ENCODE measurements at places on chromosomes 7 and 10.
A peak's percentile ranks its signal among the peaks of the same experiment; 100 is the strongest.

DNA sequence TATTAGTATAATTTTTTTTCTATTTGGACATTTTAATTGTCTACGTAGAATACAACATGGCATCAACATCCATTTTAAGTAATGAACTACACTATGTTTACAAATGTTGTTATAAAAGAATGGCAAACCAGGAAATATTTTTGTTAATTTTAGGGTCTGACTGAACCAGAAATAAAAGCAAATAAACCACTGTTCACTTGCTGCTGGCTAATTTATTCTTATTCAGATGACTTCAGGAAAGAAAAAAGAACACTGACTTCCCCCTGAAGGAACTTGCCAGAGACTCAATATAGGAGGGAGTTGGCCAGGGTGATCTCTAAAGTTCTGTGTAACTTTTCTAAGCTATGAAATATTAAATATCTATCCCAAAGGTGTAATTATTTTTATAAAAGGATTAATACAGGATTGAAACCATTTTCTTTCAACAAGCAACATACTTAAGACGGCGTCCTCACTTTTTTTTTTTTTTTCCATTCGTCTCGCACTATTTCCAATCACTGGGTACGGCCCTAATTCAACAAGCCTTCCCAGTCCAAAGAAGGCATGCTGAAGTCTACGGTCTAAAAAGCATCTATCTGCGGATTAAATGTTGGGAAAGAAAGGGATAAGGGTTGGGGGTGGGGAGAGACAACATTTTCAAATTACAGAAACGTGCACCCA is 1.2 kb downstream of the USP6NL start:
- peak; percentile 25 for DNase-seq

DNA sequence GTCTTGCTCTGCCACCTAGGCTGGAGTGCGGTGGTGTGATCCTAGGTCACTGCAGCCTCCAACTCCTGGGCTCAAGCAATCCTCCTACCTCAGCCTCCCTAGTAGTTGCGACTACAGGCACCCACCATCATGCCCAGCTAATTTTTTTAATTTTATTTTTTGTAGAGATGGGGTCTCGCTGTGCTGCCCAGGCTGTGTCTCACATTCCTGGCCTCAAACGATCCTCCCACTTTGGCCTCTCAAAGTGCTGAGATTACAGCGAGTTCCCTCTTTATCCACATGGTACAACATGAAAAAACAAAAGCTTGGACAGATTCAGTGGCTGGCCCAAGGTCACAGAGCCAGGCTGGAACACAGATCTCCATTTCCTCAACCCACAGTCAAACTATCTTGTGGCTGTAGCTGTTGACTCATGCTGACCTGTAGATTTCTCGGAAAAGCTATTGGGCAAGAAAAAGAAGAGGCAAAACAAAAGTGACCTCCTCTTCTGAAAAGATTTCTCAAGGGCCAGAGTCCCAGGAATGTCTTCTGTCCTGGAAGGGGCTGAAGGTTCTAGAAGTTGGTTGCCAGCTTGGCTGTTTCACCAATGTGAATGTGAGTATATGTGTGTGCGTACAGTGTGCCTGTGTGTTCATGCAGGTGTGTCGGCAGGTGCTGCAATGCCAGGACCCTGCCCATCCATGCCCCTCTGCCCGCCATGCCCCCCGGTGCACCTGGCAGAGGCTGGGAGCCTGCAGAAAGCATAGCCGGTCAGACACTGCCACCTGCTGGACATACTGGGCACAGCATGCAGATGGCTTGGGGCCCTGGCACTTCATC is 28.4 kb downstream of the TMEM130 start:
- DNase-seq = peak; percentile 48

DNA sequence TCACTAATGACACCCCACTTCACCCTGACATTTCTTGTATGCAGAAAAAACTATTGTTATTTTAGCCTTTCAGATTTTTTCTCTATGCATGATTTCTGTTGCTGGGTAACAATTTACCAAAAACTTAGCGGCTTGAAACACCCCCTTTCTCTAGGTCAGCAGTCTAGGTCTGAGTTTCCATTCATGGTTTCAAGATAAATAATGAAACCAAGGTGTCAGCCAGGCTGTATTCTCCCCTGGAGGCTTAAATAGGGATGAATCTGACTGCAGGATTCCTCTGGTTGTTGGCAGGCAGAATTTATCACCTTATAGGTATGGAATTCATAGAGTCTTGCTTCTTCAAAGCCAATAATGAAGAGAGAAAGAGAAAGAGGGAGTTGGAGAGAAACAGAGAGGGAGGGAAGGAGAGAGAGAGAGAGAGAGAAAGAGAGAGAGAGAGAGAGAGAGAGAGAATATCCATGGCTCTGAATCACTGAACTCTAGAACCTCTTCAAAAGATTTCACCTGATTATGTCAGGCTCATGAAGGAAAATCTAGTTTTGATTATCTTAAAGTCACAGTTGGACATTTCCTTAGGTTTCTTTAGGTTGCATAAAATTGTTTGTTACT is 1224.6 kb upstream of the LRRTM3 start:
- no peak for DNase-seq

DNA sequence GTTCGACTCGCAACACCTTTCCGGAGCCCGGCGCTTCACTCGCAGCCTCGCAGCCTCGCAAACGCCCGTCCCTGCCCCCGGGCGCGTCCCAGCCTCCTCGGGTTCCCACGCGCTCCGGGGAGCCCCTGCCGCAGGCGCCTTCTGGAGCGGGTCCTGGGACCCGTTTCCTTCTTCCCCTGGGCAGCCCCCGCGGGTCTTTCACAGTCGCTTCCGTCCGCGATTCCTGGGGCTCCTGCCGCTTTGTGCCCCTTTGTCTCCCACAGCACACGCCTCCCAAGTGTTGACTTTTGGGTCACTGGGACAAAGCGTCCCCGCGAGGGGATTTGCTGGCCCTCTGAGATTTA is 140.7 kb downstream of the DYNC2I1 start:
- no peak for DNase-seq

DNA sequence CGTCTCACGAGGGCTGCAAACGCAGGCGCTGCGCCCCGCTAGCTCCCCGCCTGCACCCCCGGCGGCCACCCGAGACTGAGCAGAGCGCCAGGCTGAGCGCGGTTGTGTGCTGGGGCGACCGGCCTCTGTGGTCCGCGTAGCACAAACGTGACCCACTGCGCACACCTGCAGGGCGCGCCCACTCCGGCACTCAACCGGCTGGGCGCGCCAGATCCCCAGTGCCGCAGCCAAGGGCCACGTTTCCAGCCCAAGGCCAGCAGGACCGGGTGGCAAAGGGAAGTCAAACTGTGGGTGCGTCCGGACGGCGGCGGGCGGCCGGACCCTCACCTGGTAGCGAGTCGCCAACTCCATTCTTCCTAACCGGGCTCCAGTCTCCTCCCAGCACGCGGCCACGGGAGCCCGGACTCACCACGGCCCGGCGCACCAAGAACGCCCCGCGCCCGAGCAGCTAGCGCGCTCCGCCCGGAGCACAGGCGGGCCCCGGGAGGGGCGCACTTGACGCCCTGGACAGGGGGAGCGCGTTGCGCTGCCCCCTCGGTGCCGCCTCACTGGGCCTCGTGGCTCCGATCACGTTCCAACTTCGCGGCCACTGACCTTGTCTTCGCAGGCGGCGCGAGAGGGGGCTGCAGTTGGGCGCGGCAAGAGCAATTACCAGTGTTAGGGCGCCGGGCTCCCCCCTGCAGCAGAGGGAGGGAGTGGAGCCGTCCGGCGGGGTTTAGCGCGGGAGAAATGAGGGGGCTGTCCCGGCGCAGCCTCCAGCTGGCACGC is at the start of gene CDCA7L:
CDCA7L (minus strand) TSS at position 446 of the 768 bp plus-strand sequence; CDS start at position 351, 95 bp downstream.
- DNase-seq = peak; percentile 86

- no peak for DNase-seq
Measured at GRCh38 chr7:96538632-96539031, 171.0 kb downstream of the SEM1 start.

DNA sequence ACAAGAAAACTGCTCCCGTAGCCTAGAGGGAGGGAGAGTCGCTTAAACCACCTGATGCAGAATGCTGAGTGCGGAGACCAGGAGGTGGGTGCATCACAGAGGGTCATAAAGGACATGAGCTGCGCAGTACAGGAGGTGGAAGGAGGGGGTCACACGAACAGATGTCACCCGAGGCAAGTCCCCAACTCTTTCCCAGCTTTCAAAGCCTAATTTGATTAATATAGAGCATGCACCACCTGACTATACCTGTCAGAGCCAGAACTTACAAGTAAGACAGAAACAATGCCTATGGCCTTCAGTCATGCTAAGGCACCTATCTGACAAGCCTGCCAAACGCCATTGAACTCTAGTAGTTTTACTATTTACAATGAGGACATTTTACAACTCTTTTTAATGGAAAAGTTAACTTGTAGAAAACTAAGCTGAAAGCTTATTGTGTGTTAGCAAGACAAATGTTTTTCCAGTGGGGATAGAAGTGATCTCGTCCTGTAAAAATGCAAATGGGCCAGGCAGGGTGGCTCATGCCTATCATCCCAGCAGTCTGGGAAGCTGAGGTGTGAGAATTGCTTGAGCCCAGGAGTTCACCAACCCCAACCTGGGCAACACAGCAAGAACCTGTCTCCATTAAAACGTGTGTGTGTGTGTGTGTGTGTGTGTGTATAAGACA is 1.1 kb upstream of the VOPP1 start:
- no peak for DNase-seq

DNA sequence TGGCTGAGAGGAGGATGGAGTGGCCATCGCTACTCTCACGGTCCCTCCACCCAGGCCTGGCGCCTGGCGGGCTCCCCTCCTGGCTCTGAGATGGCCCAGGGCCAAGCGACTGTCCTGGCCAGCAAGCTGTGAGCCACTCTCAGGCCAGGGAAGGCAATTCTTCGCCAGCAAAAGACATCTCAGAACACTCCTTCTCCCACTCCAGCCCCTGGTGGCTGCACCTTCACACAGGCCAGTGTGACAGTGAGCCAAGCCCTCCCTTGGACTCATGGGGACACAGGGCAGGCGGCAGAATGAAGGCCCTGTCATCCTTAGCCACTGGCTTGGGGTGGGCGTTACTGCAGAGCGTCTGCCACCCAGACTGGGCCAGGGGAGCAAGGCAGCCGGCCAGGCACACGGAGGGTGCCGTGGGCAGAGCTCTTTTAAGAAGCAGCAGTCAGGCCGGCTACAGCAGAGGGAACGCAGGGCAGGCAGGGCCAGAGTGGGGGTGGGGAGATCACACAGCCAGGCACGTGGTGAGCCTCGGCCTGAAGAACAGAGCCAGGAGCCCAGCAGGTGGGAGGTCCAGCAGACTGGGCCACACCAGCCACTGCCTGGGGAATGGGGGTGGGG is 14.4 kb downstream of the STK32C start:
- DNase-seq = no peak

- no peak for DNase-seq
Measured at GRCh38 chr10:27714349-27714748, 31.3 kb downstream of the MKX start.

DNA sequence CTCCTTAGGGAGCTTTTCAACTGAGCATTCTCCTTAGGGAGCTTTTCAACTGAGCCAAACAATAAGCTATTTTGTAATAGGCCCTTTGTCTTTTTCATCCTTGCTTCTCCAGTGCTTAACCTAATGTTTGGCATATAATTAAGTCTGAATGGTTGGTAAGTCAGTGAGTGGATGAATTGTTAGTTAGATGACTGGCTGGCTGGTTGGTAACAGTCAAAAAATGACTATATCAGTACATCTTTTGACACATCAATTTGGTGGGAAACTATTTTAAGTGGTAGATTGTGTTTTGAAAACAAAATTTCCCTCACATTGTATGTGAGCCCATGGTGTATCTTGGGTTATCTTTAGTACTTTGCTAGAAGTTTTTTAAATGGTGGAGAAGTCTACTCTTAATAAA is 16.4 kb downstream of the ING3 start:
- DNase-seq = no peak

DNA sequence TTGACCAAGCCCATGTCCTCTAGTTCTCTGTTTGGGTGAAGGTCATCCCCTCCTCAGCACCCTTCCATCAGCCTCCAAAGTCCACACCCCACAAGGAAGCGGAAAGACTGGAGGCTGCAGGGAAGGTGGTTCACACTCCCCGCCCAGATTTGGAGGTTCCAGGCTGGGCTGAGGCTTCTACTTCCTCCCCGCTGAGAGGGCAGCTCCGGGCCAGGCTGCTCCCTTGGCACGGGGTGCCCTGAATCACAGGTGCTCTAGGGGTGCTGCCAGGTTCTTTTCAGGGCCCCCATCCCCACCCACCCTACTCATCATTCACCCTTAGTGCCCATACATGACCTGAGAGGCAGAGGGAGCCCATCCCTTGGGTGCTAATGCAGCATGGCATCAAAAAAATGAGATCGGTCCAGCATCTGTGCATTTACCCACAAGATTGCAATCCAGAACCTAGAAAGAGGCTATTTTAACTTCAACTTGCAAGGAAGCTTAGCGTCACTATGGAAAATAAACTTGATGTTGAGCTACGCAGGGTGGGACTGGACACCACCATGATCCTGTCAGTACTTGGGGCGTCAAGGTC is 47.3 kb upstream of the ZMIZ1 start:
- no peak for DNase-seq

GRCh38 chr7:119919986-119920385 is 353.0 kb upstream of the KCND2 start:
- no peak for DNase-seq

GRCh38 chr7:5428478-5429252 is 5.0 kb upstream of the TNRC18 start:
- peak; percentile 93 for DNase-seq

DNA sequence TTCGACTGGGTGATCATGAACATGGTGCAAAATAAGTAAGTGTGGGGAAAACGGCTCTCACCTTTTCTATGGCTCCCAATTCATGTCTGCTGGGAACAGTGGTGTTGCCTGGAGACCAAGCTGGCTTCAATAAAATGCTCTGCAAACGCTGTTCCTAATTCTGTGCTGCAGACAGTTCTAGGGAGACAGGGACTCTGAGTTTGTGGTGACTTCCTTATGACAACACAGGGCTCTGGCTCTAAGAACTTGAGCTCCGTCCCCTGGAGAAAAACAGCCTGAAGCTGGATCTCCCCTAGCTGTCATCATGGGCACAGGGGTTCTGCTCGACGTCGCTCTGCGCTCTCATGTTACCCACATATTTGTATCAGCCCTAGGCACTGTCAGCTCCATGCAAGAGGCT is 61.0 kb upstream of the INSYN2A start:
- no peak for DNase-seq

DNA sequence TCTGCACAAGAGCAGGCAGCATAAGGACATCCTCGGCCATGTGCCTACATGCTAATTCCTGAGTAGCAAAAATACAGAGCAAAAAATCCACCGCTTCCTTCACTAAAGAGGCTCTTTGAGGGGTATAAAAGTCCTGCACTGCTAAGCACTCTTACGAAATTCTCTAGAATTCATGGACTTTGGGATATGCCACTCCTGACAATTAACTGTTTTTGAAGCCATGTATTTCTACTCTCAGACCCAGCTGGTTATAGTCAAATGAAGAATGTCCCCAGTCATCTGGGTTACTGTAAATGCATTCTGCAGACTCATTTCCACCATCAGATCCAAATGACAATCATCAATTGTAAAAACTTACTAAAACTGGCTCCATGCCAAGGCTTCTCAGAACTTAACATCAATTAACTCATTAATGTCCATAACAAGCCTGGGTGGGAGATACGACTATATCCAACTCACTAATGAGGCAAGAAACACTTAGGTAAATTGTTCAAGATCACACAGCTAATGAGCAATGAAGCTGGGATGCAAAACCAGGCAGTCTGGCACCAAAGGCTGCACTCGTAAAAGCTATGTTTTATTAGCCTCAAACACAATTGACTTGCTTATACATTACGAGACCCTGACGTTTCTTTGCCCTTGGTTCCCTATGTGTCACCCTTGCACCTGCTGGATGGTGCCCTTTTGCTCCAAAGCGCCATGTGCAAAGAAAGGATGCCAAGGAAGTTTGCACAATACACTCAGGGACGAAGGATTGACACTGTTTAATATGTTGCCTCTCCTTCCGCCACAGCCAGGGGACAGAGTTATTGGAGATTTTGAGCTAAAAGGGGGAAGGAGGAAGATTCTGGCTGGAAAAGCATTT is 250.4 kb downstream of the ELMO1 start:
- DNase-seq = peak; percentile 29
